ENCODE measurements at places on chromosomes 7 and 10.

DNA sequence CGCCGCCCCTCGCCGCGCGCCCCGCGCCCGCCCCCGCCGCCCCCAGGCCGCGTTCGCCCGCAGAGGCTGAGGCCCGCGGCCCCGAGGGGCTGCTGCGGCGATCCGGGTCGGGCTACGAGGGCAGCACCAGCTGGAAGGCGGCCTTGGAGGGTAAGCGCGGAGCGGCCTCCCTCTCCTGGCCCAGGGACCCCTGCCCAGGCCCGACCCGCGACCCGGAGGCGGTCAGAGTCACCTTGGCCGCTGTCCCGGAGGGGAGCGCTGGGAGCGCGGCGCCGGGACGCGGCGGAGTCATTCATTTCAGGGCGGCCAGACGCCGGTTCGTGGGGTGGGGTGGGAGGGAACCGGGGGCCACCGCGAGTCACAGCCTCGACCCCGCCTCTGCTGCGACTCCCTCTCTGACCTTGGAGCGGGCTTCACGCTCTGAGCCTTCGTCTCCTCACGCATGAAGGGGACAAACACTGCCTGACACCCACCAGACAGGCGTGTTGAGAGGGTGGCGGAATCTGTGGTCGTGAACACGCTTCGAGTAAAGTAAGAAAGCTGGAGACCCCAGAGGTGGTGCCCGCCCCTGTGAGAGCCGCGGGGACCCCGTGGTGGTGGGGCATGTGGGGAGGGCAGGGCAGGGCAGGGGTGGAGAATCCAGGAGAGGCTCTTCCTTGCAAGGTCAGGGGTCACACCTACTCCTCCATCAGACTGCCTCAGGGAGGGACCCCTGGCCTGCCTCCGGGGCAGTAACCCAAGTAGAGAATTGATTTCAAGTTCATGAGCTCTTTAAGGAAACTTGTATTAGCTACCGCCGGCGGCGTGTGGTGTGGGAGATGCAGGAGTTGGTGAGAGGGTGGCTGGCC lies 707 bp downstream of the CLEC2L start:
- DNase-seq, result no peak

GRCh38 chr7:81264116-81264515 lies 345.3 kb upstream of the SEMA3C start:
- DNase-seq, result no peak

DNA sequence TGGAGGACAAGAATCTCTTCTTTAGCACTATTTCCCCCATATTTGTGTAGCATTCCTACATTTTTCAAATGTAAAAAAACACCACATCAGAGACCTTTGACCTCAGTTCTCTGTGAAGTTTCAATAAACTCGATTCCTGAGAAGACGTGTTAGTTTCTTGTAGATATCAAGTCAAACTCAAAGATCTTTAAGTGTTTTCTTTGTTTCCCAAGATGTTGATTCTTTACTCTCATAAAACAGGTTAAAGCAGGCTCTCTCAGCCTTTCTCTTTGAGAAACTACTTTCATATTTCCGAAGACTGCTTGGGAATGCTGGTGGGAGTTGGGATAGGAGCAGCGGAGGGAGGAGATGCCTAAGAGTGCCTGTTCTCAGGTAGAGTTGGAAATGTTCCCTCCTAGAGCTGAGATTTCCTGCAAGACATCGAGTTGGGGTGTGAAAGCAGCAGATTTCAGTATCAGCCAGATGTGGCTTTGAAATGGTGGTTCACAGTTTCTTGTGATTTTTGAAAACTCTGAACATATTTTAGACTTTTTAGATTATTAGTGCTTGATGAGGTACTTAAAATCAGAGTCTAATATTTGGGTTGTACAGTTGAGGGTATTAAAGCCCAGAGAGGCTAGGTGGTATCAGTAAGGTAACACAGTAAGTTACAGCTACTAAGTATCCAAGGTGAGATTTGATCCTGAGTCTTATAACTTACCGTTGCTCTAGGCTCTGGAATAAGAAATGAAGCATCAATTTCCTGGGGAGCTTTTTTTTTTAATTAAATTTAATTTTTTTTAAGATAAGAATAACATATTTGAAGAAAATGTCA lies 13.9 kb downstream of the ADK start:
- DNase-seq, result no peak

DNA sequence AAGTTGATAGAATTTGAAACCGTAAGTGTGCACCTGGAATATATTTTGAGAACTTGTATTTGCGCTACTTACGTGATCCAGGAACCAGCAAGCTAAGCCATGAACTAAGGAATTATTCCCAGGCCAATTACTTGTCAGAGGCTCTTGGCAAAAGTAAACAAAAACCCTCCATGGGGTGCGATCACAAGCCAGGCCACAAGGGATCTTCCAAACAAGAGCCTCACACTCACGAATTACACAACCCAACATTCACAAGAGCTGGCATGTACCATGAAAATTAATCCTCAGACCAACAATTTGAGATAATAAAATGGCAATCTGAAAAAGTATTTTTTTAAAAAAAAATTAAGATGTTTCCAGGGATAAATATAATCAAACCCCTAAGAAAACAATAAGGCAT lies 467.0 kb upstream of the AKR1E2 start:
- no peak for DNase-seq

- DNase-seq, result peak; percentile 73
Observed at GRCh38 chr10:86710987-86711512, 42.7 kb downstream of the LDB3 start.

DNA sequence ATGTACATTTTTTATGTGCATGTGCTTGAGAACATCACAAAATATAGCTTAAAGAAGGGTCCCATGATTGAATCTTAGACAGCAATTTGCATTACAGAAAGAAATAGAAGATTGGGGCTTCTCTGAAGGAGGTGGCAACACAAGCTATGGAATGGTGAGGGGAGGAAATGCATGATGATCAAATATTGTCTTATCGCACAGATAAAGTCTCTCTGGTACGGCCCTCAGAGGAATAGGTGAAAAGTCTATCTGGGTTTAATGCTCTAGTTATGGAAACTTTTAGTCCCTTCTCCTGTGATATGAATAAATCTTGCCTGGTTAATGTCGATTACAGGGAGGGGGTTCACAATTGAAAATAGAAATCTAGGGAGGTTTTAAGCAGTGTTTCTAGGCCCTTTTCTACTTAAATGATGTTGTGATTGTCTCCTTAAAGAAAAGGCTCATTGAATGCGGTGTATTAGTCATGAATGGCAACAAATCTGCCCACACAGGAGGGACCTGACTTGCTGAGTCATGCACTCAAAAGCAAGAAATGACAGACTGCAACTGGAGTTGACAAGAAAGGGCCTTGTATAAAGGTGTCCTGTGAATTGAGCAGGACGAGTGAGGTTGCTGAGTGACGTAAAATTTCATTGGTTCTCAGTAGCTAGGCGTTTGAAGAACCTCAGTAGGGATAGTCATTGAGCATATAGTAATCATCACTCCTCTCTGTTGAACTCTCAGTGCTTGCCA lies 133.4 kb upstream of the CSTF2T start:
- DNase-seq, result no peak

GRCh38 chr7:2255145-2256139 lies 13.4 kb downstream of the NUDT1 start:
- DNase-seq, result no peak

- no peak for DNase-seq
Observed at GRCh38 chr10:73168465-73168803, 515 bp downstream of the FAM149B1 start.

GRCh38 chr10:79136236-79137005 lies 67.7 kb downstream of the ZMIZ1 start:
- DNase-seq, result no peak

DNA sequence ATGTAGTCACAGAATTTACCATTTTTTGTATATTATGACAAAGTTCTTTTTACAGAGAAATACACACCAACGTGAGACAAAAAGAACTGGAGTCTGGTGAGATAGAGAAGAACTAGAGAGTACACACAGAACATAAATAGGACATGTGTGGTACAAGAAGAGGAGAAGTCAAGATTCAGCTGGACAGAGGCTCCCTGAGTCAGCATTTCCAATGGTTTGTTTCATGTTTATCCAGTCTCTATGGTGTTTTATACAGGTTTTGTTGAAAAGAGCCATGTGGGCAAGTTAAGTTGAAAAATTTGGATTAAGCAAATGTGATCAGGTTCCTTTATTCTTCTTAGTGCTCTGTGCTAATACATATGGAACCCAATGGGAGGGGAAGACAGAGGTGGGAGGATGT lies 105.5 kb upstream of the AKR1E2 start:
- DNase-seq, result no peak

- DNase-seq, result no peak
Observed at GRCh38 chr7:29196191-29196590, 1.6 kb downstream of the CHN2 start.

DNA sequence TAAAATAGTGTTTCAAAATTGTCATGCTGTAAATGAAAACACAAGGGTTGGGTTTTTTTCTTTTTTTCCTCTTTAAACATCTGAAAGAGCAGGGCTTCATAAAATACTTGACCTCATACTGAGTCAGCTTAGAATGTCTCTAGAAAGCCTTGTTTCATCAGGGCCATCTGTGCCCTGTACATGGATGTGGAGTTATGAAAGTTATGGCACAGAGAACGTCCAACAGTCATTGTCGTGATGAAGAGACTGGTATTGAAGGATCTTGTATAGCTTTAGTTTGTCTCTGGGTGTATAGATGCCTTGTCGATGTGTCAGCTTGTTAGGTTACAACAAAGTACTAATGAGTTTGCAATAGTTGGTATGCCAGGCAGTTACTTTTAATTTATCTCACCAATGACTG lies 127.3 kb downstream of the FAM204A start:
- no peak for DNase-seq

GRCh38 chr10:77392851-77393250 lies 244.8 kb downstream of the KCNMA1 start:
- no peak for DNase-seq

GRCh38 chr10:126397156-126397555 lies 8.9 kb upstream of the ADAM12 start:
- no peak for DNase-seq

GRCh38 chr10:4243651-4244050 lies 458.6 kb upstream of the KLF6 start:
- no peak for DNase-seq

DNA sequence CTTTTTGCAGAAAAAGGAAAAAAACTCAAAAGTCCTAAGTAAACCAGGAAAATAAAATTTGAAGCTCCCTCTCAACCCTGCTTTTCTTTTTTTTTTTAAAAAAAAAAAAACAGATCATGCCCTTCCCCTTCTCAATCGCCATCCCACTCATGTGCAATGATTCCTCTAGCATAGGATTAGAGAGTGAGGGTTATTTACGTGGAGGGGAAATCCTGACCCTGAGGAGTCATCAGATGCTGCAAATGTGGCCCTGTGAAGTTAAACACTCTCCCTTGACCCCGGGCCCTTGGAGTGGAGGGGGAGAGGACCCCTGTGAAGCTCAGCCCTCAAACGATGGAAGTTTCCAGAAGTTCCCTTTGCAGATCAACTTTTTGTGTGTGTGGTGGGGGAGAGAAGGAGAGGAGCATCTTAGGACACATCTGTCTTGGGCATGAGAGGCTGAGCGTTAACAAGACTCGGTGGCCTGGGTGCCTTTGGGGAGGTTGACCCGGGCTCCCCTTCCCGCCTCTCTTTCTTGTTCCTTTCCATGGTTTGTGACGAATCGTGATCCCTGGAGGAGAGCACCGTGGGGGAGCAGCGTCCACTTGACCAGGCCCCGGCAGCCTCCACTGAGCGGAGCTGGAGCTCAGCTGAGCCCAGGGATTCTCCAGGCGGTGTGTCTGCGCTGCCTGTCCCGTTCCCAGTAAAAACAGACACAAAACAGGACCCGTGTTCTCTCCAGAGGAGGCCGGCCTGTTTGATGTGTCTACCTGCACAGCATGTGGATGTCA lies 1.5 kb upstream of the SHH start:
- no peak for DNase-seq

GRCh38 chr10:3068968-3069737 lies 1.8 kb downstream of the PFKP start:
- no peak for DNase-seq

DNA sequence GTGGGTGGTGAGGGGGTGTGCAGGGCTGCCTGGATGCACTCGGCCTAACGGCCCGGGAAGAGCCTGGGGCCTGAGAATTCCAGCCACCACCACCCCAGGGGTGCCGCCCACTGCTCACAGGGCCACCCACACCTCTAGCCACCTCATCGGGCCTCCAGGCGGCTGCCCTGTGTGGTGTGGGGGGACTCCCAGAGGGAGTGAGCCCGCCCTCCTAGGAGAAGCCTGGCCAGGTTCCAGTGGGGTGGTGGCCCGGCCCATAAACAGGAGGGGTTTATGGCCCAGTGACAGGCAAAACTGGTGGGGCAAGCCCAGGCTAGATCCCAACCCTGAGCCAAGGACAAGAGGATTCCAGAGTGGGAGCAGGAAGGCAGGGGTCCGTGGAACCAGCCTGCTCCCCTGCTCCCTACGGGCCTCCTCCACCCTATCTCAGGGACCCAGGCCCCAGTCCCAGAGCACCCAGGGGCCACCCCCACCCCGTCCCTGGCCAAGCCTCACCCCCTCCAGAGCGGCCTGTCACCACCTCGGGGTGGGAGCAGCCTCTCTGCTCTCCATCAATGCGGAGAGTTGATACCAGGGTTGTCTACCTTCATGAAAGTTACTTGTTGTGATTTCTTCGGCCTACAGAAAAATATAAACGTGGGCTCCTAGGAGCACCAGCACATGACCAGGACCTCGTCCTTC lies 20.2 kb upstream of the PDGFA start:
- DNase-seq, result no peak

DNA sequence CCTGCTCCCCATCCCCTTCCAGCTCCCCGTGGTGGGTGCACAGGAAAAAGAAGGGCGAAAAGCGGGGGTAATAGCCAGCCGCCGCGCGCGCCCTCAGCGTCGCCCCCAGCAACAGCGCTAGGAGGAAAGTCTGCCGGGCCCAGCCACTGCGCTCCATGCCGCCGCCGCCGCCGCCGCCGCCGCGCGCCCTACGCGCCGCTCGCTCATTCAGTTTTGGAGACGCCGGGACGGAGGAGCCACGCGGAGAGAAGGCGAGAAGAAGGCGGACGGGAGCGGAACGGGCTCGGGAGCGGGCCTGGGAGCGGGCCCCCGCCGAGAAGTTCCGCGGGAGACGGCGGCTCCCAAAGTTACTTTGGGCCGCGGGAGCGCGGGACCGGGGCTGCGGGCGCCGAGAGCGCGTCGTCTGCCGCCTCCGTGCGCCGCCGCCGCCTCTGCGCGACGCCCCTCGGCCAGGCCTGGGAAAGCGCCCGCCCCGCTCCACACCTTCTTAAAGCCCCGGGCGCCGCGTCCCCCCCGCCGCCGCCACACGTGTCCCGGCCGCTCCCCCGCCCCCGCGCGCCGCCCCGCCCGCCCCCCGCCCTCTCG lies at the start of gene RELN:
RELN (minus strand) TSS at position 459 of the 585 bp plus-strand sequence; CDS start at position 157, 302 bp downstream.
- DNase-seq, result no peak

All from activated CD8-positive, alpha-beta memory T cell treated with anti-CD3 and anti-CD28 coated beads for 1 hour (primary cell).